ENCODE measurements at places on chromosomes 1 and 21. TPM values are rescaled to one million over a fixed set of nuclear protein-coding genes. Genes with fewer than 3 reads are reported as not detected.

ELF3 gene
- total RNA-seq, result 0.09 TPM

GRCh38 chr1:218711884-218712674 is 366.9 kb downstream of the TGFB2 start:
- DNase-seq, result no peak

DNA sequence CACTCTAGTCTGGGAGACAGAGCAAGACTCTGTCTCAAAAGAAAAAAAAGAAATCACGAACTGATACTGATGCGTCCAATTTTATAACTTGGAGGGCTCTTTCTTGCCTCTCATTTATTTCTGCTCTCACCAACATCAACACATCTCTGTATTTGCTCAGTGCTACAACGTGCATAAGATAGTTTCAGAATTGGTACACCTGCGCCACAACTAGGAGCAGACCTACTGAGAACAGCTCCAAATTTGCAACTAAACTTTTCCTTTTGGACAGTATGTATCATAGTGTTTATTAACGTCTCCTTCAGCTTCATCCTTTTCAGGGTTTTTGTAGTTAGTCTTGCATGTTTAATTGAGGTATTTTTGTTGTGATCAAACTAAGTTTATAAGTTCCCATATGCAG is 27.7 kb downstream of the TRAPPC10 start:
- DNase-seq, result no peak

OR2L3 gene
- not detected for total RNA-seq

GRCh38 chr1:119811985-119812557 is 811 bp upstream of the REG4 start:
- no peak for DNase-seq

DNA sequence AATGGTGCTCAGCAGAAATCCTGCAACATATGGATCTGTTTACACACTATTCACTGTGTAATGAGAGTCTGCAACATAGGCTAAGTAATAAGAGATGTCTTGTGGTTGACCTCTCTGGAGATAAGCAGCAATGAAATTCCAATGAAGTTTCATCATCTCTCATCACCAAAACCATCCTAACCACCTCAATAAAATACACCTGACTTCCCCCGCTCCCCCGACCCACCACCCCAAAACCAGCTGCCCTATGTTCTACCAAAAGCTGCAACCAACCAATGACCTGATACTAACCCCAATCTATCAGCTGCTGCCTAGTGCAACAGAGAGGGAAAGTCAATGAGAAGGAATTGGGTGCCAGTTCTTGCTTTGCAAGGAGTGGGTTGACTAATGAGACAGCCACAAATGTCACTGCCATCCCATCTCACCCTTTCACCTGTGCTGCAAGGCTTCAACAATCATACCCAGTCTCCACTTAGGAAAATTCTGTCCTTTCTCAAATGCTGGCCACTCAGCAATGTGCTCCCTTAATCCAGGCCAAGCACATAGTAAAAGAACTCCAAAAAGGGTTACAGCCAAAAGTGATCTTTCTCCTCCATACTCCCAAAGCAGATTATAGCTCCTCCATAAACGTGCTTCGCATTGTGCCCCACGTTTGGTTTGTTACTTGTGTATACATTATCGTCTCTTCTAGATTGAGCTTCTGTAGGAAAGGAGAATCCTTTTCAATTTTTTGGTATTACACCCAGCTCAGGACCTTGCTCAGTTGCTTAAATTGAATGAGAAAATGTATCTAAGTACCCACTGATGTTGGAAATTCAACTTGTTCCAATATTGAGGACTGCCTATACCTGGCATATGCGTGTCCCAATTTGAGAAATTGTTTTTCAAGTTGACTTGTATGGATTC is 29.0 kb downstream of the MRPL39 start:
- DNase-seq, result no peak

DNA sequence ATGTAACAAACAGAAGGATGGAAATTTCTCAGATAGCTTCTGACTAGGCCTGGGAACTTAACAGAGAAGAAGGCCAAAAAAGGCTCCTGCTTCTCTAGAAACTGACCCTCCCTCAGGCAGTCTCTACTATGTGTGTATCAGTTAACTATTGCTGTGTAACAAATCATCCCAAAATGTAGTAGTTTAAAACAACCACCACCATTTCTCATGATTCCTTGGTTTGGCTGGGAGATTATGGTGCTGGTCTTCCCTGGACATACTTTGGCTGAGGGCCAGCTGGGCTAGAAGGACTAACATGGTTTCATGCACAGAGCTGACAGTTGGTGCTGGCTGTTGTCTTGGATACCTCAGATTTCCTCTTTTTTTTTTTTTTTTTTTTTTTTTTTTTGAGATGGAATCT is 26.2 kb upstream of the CNN3 start:
- no peak for DNase-seq

GRCh38 chr1:214550013-214550856 is 1.2 kb downstream of the PTPN14 start:
- peak; percentile 52 for DNase-seq

- DNase-seq, result no peak
Observed at GRCh38 chr1:180136331-180136967, 18.2 kb upstream of the QSOX1 start.

DNA sequence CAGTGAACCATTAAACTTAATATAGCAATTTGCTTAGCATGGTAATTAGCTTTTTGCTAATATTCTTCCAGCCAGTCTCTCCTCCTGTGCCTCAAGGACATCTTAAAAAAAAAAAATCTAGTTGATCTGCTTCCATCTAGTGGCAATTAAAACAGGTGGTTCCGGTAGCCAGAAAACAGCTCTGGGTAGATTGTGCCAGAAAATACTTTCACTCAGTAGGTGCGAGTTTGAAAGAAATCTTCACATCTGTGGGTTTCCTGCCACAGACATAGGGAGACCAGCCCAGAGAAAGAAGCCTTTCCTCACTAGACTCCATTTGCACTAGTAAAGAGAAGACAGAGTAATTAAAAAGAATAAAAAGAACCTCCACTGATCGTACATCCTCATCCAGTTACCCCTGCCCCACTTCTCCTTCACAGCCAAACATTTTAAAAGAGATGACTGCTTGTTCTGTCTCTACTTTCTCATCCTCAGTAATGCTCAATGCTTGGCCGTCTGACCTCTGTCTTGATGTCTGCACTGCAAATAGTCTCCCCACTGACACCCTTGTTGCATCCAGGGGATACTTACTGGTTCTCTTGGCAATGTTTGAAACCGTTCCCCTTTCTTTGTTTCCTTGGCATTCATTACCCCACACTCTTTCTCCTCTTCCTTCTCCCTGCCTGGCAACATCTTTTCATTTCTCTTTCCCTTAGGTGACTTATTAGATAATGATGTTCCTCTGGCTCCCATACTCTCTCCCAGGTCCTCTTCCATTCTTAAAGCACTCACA is 16.9 kb downstream of the SELL start:
- no peak for DNase-seq

- peak; percentile 14 for DNase-seq
Observed at GRCh38 chr1:216566641-216567205, 143.5 kb upstream of the USH2A start.

GRCh38 chr21:17105932-17106331 is 406.9 kb upstream of the CXADR start:
- DNase-seq, result no peak

ZBED6 gene
- total RNA-seq, result 26.9 TPM

- no peak for DNase-seq
Observed at GRCh38 chr1:34125721-34126380, 39.2 kb downstream of the CSMD2 start.

DNA sequence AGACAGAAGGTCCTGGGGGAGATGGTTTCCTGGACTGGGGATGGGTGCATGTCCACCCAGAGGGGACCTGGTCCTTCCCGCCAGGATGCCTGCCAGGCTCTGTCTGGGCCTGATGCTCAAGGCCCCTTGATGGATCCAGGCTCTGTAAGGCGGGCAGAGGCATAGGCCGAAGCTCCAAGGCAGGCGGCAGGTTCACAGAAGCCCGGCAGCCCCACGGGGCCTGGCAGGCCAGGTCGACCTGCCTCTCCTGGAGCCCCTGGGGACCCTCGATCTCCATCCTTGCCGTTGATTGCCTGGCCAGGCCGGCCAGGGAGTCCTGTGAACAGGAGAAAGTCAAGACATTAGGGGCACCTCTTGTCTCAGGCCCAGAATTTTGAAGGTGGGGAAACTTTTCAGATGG is 16.0 kb downstream of the COL9A2 start:
- no peak for DNase-seq

KAZN gene
- total RNA-seq, result 13.0 TPM

DNA sequence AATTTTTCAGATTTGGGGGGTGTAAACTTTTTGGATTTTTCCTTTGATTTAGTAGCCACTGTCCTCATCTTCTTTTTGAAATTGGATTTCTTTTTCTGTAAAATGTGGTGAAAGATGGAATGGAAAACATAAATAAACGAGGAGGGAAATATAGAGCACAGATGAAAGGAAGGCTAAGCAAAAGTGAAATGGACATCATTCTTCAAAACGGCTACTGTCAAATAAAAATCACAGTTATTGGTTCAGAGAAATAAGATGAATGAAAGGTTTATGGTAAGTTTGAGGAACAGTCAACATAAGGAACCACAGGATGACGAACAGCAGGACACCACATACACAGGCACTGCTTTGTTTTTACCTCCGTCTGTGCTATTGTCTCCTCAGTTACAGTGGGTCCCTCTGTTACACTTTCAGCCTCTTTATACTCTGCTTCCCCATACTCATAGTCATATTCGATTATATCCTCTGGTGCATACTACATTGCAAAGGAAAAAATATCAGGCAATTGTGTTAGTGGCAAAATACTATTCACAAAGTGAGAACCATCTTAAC is 82.4 kb downstream of the COL11A1 start:
- DNase-seq, result no peak

LRRC38 gene
- total RNA-seq, result not detected

DNA sequence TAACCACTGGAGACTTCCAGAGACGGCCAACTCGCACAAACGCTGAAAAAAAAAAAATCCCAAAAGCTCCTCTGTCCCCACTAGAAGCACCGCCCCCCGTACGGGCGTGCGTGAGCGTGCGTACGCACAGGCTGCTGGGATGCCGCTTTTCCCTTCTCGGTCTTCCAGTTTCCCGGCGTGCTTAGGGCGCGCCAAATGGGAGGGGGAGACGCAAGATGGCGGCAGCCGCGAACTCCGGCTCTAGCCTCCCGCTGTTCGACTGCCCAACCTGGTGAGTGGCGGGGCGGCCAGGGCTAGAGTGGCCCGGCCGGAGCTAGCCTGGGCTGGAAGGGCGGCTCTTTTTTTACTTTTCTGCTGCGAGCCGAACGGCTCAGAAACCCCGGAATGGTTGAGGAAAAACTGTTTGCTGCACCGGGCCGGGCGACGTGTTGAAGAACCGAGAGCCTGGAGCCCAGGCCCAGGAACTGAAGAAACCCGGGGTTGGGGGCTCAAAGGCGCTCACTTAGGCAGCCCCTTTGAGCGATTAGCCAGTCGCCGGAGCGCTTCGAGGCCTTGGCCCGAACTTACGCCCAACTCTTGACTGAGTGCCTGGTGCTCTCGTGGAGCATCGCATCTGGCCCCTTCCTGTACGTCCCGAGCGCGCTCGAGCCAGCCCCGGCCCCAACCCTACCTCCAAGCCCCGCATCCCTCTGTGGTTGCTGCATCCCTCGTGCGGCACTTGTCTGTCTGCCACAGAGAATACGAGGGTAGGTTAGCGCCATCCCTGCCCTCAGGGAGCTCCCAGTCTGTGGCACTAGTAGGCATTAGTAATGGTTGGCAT is at the start of gene PPP1R8:
PPP1R8 (plus strand) TSS at position 162 of the 820 bp plus-strand sequence; CDS start at position 216, 54 bp downstream.
- peak; percentile 91 for DNase-seq

SYT6 gene
- total RNA-seq, result not detected

GRCh38 chr1:44602634-44603628 is 71.3 kb downstream of the TMEM53 start:
- DNase-seq, result no peak

CR1 gene
- not detected for total RNA-seq

- no peak for DNase-seq
Observed at GRCh38 chr1:111831153-111831552, 75.5 kb downstream of the DDX20 start.

DNA sequence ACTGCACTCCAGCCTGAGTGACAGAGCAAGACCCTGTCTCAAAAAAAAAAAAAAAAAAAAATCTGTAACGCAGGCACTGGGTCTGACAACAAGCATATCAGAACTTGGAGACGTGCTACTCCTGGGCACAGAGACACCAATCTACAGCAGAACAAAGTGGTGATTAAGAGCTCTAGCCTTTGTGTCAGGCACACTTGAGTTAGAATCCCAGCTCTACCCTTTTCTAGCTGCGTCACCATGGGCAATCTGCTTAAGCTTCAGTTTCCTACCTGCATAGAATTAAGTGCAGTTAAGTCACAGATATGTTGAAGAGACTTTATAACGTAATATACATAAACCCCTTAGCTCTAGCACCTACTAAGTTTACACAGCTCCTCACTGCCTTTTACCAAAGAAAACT is 3.4 kb upstream of the CDCA8 start:
- DNase-seq, result no peak
